ENCODE measurements at places on chromosomes 13 and 19. TPM values are rescaled to one million over a fixed set of nuclear protein-coding genes. Genes with fewer than 3 reads are reported as not detected.

GRCh38 chr13:25169951-25170553, 2.0 kb downstream of the AMER2 start:
- peaks cover 11% of the 10 kb centered on the region for H3K4me1 ChIP-seq
- no peak for DNase-seq
- no peak overlapping the region for H3K27ac ChIP-seq
- peaks cover 3% of the 10 kb centered on the region for H3K27me3 ChIP-seq
- no peak overlapping the region for H3K4me3 ChIP-seq
- H3K36me3 ChIP-seq, result no peaks in the 10 kb centered on the region

- H3K4me3 ChIP-seq, result peak overlapping the region; percentile 98
- H3K4me1 ChIP-seq, result peaks cover 10% of the 10 kb centered on the region
- H3K36me3 ChIP-seq, result no peaks in the 10 kb centered on the region
- H3K27me3 ChIP-seq, result no peaks in the 10 kb centered on the region
Observed at GRCh38 chr19:57282011-57282643, 1.8 kb downstream of the ZNF460 start.

DNA sequence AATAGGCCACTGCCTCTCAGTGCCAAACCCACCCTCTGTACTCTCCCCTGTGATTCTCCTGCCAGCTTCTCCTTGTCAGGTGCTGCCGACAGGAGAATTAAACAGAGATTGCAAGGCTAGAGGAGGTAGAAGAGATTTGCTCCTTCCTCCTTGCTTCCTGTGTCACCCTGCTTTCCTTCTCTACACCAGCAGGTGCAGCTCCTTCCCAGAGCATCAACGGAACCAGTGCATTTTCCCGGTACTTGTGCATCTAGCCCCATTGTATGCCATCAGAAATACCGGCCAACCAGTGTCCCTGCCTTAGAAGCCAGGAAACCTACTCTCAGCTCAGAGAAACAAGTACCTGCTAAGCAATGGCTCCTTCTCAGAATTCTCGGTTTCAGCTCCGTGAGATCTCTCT, 253.2 kb downstream of the SUCLA2 start:
- no peaks in the 10 kb centered on the region for H3K36me3 ChIP-seq
- no peak for DNase-seq
- H3K27me3 ChIP-seq, result no peaks in the 10 kb centered on the region
- no peaks in the 10 kb centered on the region for H3K4me1 ChIP-seq
- H3K4me3 ChIP-seq, result no peak overlapping the region

- no peaks in the 10 kb centered on the region for H3K36me3 ChIP-seq
- no peaks in the 10 kb centered on the region for H3K27me3 ChIP-seq
- H3K4me3 ChIP-seq, result peak overlapping the region; percentile 77
- DNase-seq, result peak; percentile 79
- no peaks in the 10 kb centered on the region for H3K4me1 ChIP-seq
Observed at GRCh38 chr13:110559429-110559943, 2.0 kb downstream of the RAB20 start.

DNA sequence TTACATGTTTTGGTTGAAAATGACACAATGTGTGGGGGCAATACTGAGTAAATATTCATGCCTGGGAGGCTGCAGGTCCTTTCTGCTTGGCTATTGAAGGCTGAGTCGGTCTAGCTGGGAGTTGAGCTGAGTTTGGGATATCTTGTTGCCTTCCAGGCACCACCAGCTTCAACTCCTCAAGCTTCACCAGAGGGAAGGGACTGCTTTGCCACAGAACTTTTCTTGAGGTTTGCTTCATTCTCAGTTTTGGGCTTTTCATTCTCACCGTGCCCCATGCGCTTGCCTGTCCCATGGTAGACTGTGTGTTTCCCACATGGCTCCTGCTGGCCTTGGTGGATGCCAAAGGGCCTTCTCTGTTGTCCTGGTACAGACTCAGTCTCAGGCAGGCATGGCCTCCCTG, 198.2 kb upstream of the SOX1 start:
- H3K4me3 ChIP-seq, result no peak overlapping the region

DNA sequence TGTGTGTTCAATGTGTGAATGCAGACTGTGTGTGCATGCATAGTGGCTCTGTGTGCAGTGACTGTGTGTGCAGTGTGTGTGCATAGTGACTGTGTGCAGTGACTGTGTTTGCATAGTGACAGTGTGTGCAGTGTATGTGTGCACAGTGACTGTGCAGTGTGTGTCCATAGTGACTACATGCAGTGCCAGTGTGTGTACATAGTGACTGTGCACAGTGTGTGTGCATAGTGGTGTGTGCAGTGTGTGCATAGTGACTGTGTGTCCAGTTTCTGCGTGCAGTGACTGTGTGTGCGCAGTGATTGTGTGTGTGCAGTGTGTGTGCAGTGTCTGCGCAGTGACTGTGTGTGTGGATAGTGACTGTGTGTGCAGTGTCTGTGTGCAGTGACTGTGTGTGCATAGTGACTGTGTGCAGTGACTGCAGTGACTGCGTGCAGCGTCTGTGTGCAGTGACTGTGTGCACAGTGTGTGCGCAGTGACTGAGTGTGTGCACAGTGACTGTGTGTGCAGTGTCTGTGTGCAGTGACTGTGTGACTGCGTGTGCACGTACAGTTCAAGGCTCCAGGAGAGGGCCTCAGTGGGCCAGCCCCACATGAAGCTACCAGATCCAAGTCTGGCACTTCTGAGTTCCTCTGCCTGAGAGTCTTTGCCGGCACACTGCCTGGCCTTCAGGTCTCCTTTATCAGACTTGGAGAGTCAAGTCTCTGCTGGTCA, 90.3 kb downstream of the IER2 start:
- H3K36me3 ChIP-seq, result no peaks in the 10 kb centered on the region
- DNase-seq, result no peak
- H3K4me1 ChIP-seq, result no peaks in the 10 kb centered on the region
- H3K27ac ChIP-seq, result no peak overlapping the region
- H3K4me3 ChIP-seq, result no peak overlapping the region

- H3K4me1 ChIP-seq, result no peaks in the 10 kb centered on the region
- no peaks in the 10 kb centered on the region for H3K27me3 ChIP-seq
- H3K36me3 ChIP-seq, result no peaks in the 10 kb centered on the region
- no peak for DNase-seq
Observed at GRCh38 chr19:53657778-53658177, 26.0 kb downstream of the DPRX start.

GRCh38 chr19:50562329-50562728, 5.9 kb downstream of the LRRC4B start:
- no peak for DNase-seq
- H3K4me3 ChIP-seq, result no peak overlapping the region
- H3K27ac ChIP-seq, result no peak overlapping the region
- H3K27me3 ChIP-seq, result peaks cover 3% of the 10 kb centered on the region
- no peaks in the 10 kb centered on the region for H3K36me3 ChIP-seq
- no peaks in the 10 kb centered on the region for H3K4me1 ChIP-seq

GRCh38 chr13:20487927-20488326, 37.7 kb downstream of the CRYL1 start:
- no peaks in the 10 kb centered on the region for H3K36me3 ChIP-seq
- H3K4me1 ChIP-seq, result no peaks in the 10 kb centered on the region
- H3K27me3 ChIP-seq, result no peaks in the 10 kb centered on the region
- H3K4me3 ChIP-seq, result no peak overlapping the region

GRCh38 chr13:35766663-35767062, 290.2 kb upstream of the MAB21L1 start:
- no peaks in the 10 kb centered on the region for H3K27me3 ChIP-seq
- H3K4me1 ChIP-seq, result no peaks in the 10 kb centered on the region
- no peak overlapping the region for H3K27ac ChIP-seq
- H3K36me3 ChIP-seq, result no peaks in the 10 kb centered on the region

- no peak overlapping the region for H3K4me3 ChIP-seq
- H3K27me3 ChIP-seq, result no peaks in the 10 kb centered on the region
- no peaks in the 10 kb centered on the region for H3K4me1 ChIP-seq
- DNase-seq, result no peak
- no peaks in the 10 kb centered on the region for H3K36me3 ChIP-seq
Observed at GRCh38 chr13:40024204-40024966, 368.9 kb downstream of the COG6 start.

GRCh38 chr19:41915021-41915775, 13.1 kb downstream of the ERFL start:
- no peak for DNase-seq
- H3K27me3 ChIP-seq, result peaks cover 7% of the 10 kb centered on the region
- no peak overlapping the region for H3K4me3 ChIP-seq
- H3K36me3 ChIP-seq, result no peaks in the 10 kb centered on the region

- H3K27ac ChIP-seq, result no peak overlapping the region
- H3K4me3 ChIP-seq, result no peak overlapping the region
- no peaks in the 10 kb centered on the region for H3K27me3 ChIP-seq
- no peaks in the 10 kb centered on the region for H3K4me1 ChIP-seq
- no peak for DNase-seq
- H3K36me3 ChIP-seq, result no peaks in the 10 kb centered on the region
Observed at GRCh38 chr19:8064911-8065874, 12.6 kb downstream of the CCL25 start.

The NCAN gene
- not detected for total RNA-seq

The TUBA3C gene
- total RNA-seq, result not detected

The APLP1 gene
- total RNA-seq, result 2.6 TPM

The LMTK3 gene
- total RNA-seq, result 2.9 TPM

The RASAL3 gene
- 1.8 TPM for total RNA-seq

The RYR1 gene
- 1.3 TPM for total RNA-seq

The LHFPL6 gene
- 54.2 TPM for total RNA-seq

The LHB gene
- total RNA-seq, result not detected

The TNFSF9 gene
- total RNA-seq, result 0.44 TPM

The TSKS gene
- total RNA-seq, result 0.96 TPM

The ZBTB32 gene
- not detected for total RNA-seq
